Activated naive CD4-positive, alpha-beta T cell treated with Interleukin-2 at 50 U/mL for 16 hours (primary cell): ENCODE measurements at places on chromosomes 16 and 17.

- DNase-seq: no peak
Observed at GRCh38 chr16:57562669-57563486, 20.4 kb downstream of the ADGRG5 start.

DNA sequence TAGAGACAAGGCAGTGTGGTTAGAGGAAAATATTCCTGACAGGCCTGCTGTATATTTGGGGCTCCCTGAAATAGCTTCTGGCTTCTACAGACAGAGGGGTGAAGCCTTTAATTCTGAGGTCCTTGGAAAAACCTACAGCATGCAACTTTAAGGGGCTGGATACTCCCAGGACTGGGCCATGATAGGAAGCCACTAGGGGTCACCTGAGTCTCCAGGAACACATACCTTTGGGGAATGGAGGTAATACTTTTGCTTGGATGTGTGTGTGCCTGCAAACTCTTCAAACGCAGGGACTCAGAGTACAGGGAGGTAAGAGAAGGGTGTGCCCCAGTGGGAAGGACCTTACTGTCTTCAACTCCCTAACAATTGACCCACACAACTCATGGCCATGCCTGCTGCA, 4.1 kb downstream of the ASIC2 start:
- no peak for DNase-seq

DNA sequence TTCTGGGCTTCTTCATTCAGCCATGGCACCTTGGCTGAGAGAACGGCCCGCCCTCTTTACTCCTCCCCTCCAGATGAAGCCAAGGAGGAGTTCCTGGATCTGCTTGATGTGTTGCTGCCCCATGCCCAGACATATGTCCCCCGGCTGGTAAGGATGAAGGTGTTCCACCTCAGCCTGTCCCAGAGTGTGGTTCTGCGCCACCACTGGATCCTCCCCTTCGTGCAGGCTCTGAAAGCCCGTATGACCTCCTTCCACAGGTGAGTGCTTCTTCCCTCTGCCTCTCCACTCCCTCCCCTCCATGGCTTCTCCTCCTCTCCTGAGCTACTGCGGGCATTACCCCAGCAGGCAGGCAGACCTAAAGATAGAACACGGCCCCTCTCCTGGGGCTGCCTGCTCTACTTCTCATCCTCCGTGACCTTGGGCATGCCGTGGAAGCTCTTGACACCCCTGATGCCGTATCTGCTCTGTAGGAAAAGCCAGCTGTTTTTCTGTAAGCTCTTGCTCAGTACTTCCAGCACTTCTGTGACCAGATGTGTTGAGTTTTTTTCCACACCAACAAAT, 8.7 kb downstream of the USB1 start:
- DNase-seq: no peak

DNA sequence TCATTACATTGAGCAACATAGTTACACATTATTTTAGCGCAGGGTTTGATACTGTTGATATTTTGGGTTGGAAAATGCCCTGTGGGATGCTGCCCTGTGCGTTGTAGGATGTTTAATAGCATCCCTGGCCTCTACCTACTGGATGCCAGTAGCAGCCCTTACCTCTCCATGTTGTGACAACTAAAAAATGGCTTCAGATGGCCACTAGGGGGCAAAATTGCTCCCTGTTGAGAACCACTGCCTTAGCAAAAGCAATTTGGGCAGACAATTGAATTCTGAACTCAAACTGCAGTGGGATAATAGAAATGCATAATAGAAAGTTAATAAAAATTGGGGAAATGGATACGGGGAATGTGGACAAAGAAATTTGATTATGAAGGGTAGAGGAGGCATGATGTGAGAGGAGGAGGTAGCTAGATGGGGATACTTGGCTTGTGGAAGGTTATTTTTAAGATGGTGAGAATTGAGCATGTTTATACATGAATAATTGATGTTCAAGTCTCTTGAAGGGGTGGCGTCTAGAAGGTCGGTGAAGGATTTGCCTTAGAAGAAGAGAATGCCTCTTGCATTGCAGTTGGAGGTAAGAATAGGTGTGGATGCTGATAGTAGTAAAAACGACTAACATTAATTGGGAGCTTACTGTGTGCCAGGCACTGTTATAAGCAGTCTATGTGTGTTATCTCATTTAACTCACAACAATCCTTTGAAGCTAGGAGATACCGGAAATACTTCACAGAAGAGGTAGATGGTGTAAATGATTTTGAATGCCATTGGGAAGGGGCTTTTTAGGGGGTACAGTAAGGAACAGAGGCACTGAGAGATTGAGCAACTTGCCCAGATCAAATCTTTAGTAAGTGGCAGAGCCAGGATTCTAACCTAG, 19.0 kb downstream of the HEATR9 start:
- DNase-seq: peak; percentile 54

DNA sequence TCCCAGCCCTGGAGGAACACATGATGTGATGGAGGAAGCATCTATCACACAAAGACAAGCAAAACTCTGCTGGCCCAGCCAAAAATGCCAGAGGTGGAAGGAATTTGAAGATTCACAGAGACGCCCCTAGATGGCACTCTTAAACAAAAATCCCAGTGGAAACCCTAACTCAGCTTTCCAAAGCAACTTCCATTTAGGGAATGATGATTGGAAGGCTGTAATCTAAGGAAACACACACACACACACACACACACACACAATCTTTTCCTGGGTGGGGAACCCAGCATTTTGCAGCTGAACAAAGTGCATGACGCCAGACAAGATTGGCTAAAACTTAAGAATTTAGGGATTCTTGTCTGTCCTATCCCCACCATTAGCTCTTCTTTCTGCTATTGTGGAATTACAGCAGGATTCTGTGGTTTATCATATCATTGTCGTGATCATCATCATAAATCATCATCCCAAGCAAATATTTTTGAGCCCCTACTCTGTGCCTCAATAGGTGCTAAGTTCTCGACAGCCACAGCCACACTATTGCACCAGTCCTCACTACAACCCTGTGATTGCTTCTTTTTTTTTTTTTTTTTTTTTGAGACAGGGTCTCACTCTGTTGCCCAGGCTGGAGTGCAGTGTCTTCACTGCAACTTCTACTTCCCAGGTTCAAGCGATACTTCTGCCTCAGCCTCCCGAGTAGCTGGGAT, 1.6 kb upstream of the LDAF1 start:
- DNase-seq: no peak

GRCh38 chr16:86968866-86969265, 348.3 kb downstream of the C16orf95 start:
- DNase-seq: no peak

DNA sequence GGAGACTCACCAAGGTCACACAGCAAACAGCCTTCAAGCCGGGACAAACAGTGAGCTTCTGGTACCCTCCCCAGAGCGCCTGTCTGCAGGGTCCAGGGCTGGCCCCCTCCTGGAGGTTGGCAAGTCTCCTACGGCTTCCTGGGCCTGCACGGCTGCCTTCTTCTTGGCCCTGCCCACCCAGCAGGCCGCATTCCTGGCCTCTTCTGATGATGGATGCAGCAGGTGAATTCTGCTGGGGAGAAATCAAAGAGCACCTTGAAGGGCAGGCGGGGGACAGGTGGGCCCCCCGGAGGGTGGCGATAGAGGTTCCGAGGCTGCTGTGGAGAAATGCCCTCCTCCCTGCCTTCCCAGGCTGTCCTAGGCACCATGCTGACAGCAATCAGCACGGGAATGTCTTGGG, 3.8 kb upstream of the NOS2 start:
- DNase-seq: no peak

DNA sequence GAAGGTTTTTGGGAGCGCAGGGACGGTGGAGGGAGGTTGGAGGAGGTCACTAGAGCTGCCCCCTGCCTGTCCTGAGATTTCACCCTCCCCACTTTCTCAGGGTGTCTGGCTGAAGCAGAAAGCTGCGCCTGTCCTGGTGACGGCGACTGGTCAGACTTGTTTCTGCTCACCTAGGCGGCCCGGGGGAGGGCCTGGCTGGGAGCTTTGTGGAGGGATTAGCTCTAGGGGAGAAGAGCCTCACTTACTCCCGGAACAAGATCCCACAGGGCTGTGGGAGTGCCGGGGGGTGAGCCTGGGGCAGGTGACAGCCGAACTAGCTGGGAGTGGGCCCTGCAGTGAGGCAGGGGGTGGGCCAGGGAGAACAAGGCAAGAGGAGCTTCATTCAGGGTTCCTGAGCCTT, 11.5 kb downstream of the NHERF1 start:
- DNase-seq: no peak

- DNase-seq: no peak
Observed at GRCh38 chr16:60741810-60742209, 1294.4 kb downstream of the CDH8 start.

- no peak for DNase-seq
Observed at GRCh38 chr16:72947379-72948237, 100.3 kb downstream of the ZFHX3 start.

DNA sequence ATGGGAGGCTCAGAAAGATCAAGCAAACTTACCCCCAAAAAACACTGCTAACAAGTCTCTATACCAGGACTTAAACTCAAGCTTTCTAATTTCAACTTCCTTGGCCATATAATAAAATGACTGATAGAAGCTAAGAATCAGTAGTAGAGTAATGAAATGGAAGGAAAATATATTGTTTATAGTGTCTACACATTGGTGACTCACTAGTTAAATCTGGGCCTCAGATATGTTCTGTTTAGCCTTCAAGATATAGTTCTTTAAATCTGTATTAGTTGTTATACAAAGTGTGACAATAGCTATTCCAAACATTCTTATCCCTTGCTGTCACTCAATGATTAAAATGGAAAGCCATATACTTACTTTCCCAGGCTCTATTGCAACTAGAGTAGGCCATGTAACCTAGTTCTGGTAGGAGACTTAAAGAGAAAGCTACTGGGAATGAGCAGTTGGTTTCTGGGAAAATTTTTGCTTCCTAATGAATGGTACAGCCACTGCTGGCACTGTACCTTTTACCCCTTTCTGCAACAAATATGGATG, 18.3 kb downstream of the SSH2 start:
- no peak for DNase-seq

GRCh38 chr17:34579979-34580684, 750 bp downstream of the TMEM132E start:
- DNase-seq: no peak

DNA sequence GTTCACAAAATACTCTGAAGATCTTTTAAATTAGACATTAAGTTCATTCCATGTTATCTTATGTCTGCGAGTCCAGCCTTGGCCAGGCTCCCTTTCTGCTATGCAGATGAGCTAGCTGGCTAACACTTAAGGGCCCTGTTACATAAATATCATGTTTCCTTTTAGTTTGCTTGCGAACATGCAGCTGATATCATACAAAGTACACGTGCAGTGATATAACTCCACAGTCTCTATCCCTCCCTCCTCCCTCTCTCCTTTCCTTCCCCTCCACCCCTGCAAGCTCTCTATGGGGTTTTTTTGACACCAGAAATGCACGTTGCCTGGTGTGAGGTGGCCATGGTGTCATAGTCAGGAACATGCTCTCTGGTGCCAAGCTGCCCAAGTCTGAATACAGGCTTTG, 46.1 kb downstream of the ARHGAP17 start:
- DNase-seq: no peak

- no peak for DNase-seq
Observed at GRCh38 chr16:85309656-85310587, 197.7 kb upstream of the CIBAR2 start.

- DNase-seq: no peak
Observed at GRCh38 chr16:30369938-30370455, 297 bp downstream of the TBC1D10B start.

- DNase-seq: no peak
Observed at GRCh38 chr16:2270588-2271470, 2.9 kb upstream of the RNPS1 start.

DNA sequence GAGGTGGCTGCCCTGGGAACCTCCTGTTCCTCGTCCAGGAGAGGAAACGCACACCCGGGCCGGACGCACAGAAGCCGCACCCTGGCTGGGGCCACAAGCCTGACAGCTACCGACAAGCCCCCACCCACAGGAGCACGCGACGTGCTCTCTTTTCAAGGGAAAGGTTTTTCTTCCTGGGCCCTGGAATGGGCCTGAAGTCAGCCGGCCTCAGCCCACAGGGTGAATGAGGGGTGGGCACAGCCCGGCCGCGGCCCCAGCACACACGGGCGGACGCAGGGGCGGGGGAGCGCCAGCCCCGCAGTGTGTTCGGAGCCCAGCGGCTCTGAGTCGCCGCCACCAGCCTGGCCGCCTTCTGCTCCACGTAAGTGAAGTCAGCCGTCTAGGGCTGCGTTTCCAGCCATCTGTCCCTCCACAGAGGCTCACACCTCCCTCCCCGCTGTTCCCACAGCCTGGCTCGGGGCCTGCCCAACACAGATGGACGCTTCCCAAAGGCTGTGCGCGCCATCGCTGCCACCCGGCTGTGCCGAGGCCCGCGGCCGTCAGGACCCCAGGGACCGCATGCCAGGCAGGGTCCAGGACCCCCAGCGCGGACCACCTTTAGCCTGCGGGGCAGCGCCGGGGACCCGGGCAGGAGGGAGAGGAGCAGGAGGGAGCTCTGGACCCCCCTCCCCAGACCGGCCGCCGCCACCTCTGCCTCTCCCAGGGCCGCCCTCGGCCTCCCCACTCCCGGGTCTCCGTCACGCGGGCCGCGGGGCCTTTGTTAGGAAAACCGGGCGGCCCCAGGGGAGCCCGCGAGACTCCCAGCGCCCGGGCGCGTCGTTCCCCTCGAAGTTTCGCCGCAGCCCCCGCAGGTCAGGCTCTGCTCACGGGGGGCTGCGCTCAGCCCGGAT, 36.8 kb downstream of the CBFA2T3 start:
- DNase-seq: peak; percentile 14

GRCh38 chr16:11980136-11980844, 3.8 kb downstream of the SNX29 start:
- no peak for DNase-seq

DNA sequence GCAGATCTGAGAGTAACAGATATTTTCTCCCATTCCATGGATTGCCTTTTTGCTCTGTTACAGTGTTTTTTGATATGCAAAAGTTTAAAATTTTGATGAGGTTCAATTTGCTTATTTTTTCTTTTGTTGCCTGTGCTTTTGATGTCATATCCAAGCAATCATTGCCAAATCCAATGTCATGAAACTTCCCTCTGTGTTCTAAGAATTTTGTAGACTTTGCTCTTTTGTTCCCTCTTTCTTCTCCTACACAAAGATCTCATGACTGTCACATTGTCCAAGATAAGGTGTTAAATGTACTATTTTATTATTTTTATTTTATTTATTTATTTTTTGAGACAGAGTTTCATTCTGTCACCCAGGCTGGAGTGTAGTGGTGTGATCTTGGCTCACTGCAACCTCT, 18.9 kb upstream of the KCNH6 start:
- DNase-seq: no peak
